ENCODE measurements at places on chromosomes 12 and 14. TPM values are rescaled to one million over a fixed set of nuclear protein-coding genes. Genes with fewer than 3 reads are reported as not detected.

NKX2-1 gene
- not detected for polyA plus RNA-seq

HOXC12 gene
- not detected for polyA plus RNA-seq

FAR2 gene
- polyA plus RNA-seq = 0.35 TPM

TAS2R7 gene
- not detected for polyA plus RNA-seq

B4GALNT1 gene
- polyA plus RNA-seq = not detected

ITGA7 gene
- polyA plus RNA-seq = 0.13 TPM

PZP gene
- not detected for polyA plus RNA-seq

RERG gene
- not detected for polyA plus RNA-seq

SLC35F4 gene
- not detected for polyA plus RNA-seq

PTCSC3 gene
- not detected for polyA plus RNA-seq

LALBA gene
- not detected for polyA plus RNA-seq

PDE3A gene
- not detected for polyA plus RNA-seq

CACNA2D4 gene
- 2.0 TPM for polyA plus RNA-seq

NGB gene
- polyA plus RNA-seq = not detected

Measured in IgD-negative memory B cell (primary cell).